ENCODE measurements at places on chromosomes 12 and 14. TPM values are rescaled to one million over a fixed set of nuclear protein-coding genes. Genes with fewer than 3 reads are reported as not detected.

Gene ISM2
- total RNA-seq = not detected

- DNase-seq = no peak
These were observed 327.2 kb downstream of the EMP1 start for GRCh38 chr12:13523536-13524307.

- DNase-seq = no peak
These were observed 161.3 kb downstream of the RPL10L start for GRCh38 chr14:46490238-46490685.

- DNase-seq = no peak
These were observed 359.8 kb downstream of the BTG1 start for GRCh38 chr12:91785655-91786498.

Gene TMPRSS12
- not detected for total RNA-seq

GRCh38 chr14:22977684-22978486, 4.5 kb downstream of the AJUBA start:
- no peak for DNase-seq

DNA sequence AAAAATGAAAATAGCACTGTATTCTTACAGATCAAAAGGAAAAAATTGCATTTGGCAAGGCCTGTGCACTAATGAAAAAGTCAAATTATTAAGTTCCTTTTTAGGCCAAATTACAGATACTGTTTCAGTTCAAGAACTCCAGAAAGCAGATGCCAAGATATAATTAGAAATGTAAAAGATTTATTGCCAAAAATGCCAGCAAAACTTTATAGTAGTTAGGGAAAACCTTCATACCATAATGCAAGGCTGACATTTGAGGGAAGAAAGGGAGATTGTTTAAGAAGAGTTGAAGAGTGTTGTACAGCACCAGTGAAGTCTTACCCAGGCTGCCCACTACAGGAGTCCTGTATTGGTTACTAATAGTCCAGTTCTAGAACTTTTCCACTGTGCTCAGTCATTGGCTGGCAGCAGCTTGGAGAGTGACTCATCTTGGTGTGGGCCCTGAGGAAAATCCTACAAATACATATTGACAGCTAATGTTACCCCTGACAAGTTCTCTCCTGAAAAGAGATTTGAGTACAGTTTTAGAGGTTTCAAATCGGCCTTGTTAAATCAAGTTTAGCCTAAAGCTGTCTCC, 600.4 kb downstream of the C12orf50 start:
- no peak for DNase-seq

GRCh38 chr12:133026996-133027395, 10.3 kb upstream of the ZNF84 start:
- no peak for DNase-seq

- no peak for DNase-seq
These were observed 38.7 kb upstream of the ZNF641 start for GRCh38 chr12:48389409-48389808.

Data from suprapubic skin (tissue), 4 donors.